ENCODE measurements at places on chromosomes 7 and 10.

DNA sequence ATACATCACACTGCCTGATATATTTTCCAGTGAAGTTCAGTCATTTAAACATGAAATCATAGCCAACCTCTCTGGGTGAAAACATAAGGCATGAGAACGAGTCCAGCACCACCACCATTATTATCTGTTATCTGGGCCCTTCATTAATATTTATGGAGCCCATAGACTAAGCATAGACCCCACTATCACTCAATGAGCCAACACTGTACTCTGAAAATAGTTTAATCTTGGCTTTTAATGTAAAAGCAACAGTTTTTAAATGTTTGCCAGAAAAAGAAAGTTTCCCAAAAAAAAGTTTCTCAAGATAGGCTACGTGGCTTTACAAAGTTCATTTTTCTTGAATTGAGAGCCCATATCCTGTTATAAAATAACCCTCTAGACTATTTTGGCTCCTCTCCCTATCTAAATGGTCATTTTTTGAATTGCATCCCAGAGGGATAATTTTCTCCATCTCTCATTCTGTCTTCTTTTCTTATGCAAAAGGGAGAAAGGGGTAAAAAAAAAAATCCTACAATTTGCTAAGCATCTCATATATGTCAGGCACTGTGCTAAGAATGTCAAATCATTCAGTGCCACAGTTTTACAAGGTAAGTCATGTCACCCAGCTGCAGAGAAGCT, 66.1 kb downstream of the FZD1 start:
- no peak for DNase-seq

GRCh38 chr10:125273023-125273422, 112.7 kb upstream of the CTBP2 start:
- no peak for DNase-seq

GRCh38 chr10:62109587-62110293, 158.9 kb downstream of the RTKN2 start:
- no peak for DNase-seq

- DNase-seq = peak; percentile 1
Observed at GRCh38 chr10:85995791-85996190, 370.8 kb downstream of the GRID1 start.

GRCh38 chr10:32340596-32341180, 6.3 kb downstream of the EPC1 start:
- DNase-seq = no peak

DNA sequence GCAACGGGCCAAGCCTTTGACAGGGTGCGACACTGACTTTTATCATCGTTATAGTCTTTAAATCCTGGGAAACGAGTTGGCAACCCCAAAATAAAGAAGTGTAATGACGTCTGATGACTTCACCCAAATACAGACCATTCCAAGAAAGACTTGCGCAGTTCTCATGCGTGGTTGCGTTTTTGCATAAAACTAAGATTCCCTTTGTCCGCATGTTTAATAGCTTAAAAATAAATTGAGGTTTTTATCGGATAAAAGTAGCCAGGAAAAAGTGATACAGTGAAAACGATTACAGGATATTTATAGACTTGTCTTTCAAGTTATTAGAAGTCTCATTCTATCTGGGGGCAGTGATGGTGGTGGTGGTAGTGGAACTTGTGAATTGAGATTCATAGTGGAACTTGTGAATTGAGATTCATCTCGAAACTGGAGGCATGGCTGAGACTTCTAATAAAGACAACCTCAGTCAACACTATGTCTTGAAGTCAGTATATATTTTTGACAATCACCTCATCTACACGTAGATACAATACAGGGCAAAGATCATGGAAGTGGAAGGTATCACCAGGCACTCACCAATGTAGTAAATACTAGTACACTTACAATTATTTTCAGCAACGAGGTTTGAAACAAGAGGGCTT, 1.2 kb upstream of the NAMPT start:
- DNase-seq = no peak

DNA sequence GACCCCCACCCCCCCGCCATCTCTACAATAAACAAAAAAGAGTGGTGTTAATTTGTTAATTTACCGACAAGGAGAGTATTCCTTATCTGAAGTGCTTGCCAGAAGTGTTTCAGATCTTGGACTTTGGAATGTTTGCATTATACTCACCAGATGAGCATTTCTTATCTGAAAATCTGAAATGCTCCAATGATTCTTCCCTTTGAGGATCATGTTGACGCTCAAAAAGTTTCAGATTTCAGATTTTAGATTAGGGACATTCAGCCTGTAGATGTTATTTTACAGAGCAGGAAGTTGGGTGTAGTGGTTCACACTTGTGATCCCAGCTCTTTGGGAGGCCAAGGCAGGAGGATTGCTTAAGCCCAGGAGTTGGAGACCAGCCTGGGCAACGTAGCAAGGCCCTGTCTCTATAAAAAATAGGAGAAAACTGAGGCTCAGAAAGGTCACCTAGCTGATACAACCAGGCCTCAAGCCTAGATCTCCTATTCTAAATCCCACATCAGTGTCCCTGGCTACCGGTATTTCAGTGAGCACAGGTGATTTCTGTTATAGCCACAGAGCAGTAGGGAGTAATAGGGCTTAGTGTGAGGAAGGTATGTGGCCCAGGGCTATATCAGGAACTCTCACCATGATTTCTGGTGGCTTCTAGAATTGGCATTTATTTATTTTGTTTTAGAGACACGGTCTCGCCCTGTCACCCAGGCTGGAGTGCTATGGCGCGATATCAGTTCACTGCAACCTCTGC, 35.4 kb downstream of the TMEM120A start:
- no peak for DNase-seq

DNA sequence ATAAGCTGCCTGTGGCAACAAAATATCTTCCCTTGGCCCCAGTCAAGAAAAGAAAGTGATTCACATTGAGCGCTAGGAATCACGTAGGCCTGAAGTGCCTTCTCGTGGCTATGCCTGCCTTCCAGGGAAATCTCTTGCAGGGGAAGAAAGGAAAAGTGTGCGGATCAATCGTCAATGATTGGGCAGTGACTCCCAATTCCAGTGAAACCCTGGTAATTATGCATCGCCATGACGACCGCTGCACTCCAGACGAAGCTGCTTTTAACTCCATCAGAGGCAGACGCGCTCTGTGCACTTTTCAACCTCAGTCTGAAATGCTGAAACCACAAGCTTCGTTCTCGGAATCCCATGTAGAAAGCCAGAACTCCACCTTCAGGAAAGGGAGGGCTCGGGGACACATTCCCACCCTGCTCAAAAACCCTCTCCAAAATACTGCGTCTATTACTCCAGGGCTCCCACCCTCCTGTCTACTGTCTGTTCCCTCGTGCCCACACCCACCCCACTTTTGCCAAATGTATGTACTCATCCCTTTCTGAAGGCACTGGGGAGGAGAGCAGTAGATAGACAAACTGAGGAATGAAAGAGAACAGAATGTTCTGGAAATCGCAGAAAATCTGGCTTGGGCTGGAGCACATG, 24.2 kb upstream of the PRKAG2 start:
- no peak for DNase-seq

Measured in NCI-H748 treated with DMSO at 0.1 percent for 48 hours (cell line).